Stimulated activated naive CD8-positive, alpha-beta T cell treated with anti-CD3 and anti-CD28 coated beads, Interleukin-15, Interleukin-2, amounts not matched to agents 100 U/mL and 50 U/mL, for 24 hours (primary cell): ENCODE measurements at places on chromosomes 6 and 20.

DNA sequence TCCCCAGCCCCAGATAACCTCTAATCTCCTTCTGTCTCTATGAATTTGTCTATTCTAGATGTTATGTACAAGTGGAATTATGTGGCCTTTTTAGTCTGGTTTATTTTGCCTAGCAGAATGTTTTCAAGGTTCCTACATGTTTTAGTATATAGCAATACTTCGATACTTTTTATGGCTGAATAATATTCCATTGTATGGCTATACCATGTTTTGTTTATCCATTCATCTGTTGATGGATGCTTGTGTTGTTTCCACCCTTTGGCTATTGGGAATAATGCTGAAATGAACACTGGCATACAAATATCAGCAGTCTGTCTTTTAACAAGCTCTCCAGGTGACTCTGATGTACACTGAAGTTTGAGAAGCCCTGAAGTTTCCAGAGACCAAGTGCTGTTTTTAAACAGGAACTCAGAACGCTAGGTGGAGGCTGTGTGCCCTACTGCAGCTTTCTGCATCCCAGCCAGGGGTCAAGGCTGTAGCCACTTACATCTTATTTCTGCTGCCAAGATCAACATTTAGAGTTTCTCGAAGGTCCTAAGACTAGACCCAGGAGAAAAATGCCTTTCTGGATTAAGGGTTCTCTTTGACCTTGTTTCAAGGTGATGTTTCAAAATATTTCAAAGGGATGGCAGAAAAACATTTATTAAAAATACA lies 123.0 kb downstream of the SOBP start:
- DNase-seq: no peak

- DNase-seq: no peak
Observed at GRCh38 chr6:19465760-19466159, 371.4 kb upstream of the ID4 start.

DNA sequence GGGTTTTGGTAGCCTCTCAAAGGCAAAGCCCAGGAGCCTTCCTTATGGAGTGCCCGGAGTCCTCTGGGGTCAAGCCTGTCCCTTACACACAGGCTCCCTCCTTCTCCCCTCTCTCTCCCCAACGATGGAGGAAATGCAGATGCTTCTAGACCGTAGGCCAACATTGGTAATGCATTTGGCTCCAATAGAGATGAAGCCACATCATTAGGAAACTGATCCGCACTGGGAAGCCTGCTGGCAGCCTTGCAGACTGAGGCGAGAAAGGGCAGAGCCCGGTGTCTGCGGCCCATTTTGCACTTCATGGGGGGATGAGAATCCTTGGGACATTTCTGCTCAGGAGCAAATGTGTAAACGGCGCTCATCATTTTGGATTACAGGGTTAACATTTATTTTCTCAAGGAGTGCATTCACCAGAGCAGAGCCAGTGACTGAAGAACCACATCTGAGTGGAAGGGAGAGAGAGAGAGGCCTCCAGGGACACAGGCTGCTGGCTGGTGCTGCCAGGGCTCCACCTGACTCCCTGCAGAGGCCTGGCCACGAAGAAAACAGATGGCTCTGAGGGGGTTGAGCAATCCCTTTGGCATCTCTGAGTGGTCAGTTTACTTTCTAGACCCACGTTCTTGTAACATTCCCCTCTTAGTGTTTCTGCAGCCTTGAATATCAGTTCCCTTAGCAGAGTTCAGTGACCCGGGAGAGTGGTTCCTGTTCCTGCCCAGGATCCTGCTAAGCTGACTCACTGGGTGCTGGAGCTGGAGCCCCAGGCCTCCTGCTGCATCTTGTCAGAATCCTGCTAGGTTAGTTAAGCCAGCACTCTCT lies 4.4 kb upstream of the CST3 start:
- no peak for DNase-seq

- DNase-seq: no peak
Observed at GRCh38 chr6:23091795-23092194, 522.4 kb downstream of the HDGFL1 start.

DNA sequence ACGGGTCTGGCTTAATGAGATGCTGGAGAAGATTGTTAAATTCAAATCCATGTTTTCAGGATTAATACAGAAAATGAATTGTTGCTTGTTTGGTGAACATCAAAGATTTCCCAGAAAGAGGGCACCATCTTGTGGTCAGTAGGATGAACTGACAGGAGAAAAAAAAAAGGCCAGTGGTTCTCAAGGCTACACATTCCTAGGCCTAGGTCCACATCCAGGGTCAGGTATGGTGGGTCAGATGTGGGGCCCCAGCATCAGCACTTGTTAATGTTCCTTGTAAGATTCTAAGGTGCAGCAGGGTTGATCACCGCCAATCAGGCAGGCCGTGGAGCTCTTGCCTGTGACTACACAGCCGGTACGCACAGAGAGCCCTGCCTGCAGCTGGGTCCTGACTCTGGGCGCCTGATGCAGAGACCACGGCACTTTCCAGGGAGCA lies 34.0 kb upstream of the FOXO3 start:
- no peak for DNase-seq

GRCh38 chr6:156183678-156184077 lies 593.5 kb upstream of the ARID1B start:
- no peak for DNase-seq

DNA sequence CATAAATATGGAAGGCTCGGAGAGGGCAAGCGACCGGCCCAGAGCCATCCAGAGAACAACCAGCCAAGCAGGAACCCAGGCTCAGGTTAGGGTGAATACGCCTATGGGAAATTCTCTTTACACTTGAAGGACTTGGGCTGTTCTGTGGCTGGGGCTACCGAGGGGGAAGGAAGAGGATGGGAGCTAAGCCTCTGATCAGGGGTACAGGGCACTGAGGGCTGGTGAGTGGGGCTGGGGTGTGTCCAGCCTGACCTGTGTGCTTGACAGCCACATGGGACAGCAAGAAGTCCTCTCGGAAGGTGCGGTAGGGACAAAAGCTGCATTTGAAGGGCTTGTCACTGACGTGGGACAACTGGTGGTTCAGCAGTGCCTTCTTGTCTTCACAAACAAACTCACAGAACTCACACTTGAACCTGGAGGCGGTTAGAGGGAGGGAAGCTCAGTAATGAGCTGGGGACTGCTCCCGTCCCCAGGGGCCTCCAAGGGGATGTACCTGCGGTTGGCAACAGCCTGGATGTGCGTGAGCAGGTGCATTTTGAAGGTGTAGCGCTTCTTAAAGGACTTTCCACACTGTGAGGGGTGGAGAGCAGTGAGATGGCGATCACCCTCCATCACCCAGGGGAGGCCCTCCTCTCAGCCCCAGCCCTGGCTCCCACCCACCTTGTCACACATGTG lies 11.9 kb downstream of the ZNF335 start:
- DNase-seq: no peak

DNA sequence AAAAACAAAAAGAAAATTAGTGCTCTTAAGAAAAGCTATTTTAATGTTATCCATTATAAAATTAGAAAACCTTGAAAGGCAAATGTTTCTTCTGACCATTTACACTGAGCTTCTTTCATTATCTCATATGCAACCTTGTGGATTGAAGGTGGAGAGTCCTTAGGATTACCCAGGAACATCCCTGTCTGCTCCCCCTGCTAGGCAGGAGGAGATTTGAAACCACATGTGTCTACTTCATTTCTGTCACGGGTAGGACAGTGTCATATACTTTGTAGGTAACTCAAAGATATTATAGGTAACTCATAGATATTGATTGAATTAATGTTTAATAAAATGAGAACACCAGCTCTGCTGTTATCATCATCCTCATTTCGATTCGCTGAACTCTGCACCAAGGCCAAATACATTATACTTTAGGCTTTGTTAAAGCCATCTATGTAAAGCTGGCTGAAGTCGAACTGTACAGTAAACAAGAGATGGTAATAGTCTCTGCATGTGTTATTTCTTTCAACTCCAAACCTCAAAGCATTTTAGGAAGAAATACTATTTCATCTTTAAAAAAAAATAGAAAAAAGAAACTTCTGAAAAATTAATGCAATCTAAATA lies 49.5 kb downstream of the HDAC2 start:
- no peak for DNase-seq

- DNase-seq: no peak
Observed at GRCh38 chr20:575230-575629, 31.6 kb upstream of the CSNK2A1 start.

GRCh38 chr20:4956200-4956810 lies 45.0 kb downstream of the SLC23A2 start:
- no peak for DNase-seq

DNA sequence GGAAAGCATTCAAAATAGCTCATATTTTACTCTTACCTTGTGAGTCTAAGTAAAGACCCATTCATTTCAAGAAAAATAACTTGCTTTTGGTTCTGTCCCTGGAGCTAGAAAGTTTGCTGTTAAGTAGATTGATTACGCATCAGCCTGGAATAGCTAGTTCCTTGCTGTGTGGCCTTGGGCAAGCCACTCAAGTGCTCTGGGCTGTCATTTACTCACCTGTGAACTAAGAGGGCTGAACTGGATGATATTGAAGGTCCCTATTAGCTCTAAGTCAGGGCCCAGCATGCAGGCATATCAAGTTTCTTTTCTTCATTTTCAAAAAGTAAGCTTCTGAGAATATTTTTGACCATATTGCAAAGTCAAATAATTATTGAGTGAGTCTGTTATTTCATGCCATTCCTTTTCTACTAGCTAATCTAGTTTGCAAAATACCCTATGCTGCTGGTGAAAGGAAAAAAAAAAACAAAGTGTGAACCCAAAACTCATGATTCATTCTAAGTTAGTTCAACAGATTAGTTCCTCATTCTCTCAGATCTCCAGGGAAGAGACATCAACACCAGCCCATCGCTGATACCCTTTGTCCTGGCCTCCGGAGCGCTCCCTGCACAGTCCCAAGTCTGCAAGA lies 106.5 kb upstream of the GMDS start:
- no peak for DNase-seq

DNA sequence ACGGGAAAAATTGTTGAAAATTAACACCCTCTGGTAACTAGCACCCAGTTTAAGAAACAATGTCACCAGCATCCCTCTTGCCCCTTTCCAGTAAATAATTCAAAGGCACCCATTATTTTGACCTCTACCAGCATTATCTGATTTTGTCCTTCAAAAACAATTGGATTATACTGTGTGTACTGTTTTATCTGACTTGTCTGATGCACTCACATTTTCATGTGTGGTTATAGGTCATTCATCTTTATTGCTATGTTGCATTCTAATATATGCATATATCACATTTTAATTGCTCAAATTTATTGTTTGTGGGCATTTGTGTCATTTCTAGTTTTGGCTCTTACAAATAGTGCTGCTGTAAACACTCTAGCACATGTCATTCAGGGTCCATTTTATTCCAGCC lies 260.9 kb upstream of the PRDM1 start:
- no peak for DNase-seq

GRCh38 chr6:27873021-27873940 lies 38.9 kb downstream of the OR2B2 start:
- DNase-seq: peak; percentile 83

DNA sequence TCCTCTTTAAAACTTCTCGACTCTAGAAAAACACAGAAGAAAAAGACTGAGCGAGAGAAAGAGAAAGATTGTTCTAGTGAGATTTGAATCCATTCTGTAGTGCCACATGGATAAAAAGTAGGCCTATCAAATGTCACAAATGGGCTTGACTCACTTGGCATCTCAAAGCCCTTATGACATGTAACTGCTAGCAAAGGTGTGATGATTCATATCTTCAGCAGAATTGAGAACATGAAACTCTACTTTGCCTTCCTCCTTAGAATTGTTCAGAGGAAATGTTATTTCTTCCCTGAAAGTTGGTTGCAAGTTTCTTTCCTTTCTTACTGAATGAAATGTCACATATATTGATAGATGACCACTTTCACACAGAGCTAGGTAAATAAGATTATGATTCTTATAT lies 40.4 kb upstream of the DUSP22 start:
- no peak for DNase-seq

DNA sequence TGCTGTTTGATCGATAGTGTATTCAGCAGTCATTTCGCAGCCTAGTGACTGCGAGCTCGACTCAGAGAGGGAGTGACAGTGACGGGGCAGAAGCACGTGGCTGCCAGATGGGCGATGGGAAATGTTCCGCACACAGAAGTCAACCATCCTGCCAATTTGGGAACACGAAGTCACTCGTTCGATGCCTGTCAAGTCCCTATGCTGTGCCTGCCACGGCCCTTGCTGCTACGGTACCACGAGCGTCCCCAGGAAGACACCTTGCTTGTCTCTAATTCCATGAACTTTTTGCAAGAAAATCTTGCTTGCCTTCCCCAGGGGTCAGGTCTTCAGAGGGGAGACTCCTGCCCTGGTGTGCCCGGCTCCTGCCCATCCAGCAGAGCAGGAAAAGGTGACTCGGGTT lies 17.0 kb upstream of the STX16 start:
- no peak for DNase-seq

GRCh38 chr6:111002350-111002749 lies 20.5 kb downstream of the RPF2 start:
- DNase-seq: no peak

- DNase-seq: no peak
Observed at GRCh38 chr6:87154641-87154992, 748 bp upstream of the ZNF292 start.

DNA sequence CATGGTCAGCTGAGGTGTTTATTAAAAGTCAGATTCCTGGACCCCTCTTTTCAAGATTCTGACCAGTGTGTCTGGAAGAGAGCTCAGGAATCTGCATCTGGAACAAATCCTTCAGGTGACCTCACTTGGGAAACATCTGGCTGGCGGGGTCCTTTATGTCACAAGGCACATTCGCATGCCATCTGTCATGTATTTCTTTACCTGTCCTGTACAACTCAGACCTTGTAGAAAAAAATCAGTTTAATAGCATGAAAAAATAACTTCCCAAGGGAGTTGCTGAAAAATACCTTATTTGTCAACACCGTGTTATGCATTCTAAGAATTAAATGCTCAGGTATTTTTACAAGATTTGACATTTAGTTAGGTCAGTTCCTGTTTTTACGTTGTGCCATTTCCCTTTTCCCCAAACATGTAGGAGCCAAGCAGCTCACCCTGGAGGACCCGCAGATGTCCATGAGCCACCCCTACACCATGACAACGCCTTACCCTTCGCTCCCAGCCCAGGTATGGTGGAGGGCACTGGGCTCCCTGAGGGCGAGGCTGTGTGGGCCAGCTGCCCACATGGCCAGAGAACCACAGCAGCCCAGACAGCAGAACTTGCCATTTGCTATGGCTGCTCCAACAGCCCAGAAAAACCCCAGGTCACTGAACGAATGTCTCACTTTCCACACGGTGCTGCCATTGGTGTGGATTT lies 4.0 kb downstream of the IRF4 start:
- DNase-seq: no peak

DNA sequence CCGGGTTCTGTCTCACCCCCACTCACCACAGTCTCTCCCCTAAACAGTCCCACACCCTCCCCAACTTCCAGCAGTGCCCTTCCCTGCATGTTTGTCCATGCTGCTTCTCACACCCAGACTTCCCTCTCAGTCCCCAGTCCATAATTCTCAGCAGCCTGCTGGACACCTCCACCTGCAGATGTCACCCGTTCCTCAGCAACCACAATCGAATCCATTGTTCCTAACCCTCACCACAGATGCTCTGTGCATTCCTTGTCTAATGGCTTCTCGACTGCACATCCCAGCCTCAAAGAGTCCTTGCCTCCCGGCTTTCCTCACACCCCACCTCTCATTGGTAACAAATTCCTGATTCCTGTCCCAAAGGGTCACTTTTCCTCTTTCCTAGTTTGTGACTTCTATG lies 55.6 kb downstream of the GOPC start:
- DNase-seq: no peak
